ENCODE measurements at places on chromosomes 5 and 9. TPM values are rescaled to one million over a fixed set of nuclear protein-coding genes. Genes with fewer than 3 reads are reported as not detected.

GABBR2 gene
- total RNA-seq: 0.32 TPM

TAF11L2 gene
- total RNA-seq: not detected

CTSV gene
- 48.8 TPM for total RNA-seq

CDC42SE2 gene
- total RNA-seq: 40.0 TPM

- peak overlapping the region; percentile 3 for H3K4me3 ChIP-seq
- no peaks in the 10 kb centered on the region for H3K36me3 ChIP-seq
- peak overlapping the region; percentile 45 for H3K27ac ChIP-seq
- H3K4me1 ChIP-seq: peaks cover 24% of the 10 kb centered on the region
- no peaks in the 10 kb centered on the region for H3K27me3 ChIP-seq
- no peak for DNase-seq
Observed at GRCh38 chr9:127417131-127418036, 6.8 kb upstream of the ZNF79 start.

Data from suprapubic skin (tissue), 4 donors.